Kidney (tissue), 22 donors: ENCODE measurements at places on chromosomes 16 and 17. TPM values are rescaled to one million over a fixed set of nuclear protein-coding genes. Genes with fewer than 3 reads are reported as not detected.

- H3K27ac ChIP-seq, result peak overlapping the region; percentile 88
- H3K4me1 ChIP-seq, result peaks cover 19% of the 10 kb centered on the region
- no peaks in the 10 kb centered on the region for H3K27me3 ChIP-seq
- DNase-seq, result no peak
- peaks cover 12% of the 10 kb centered on the region for H3K36me3 ChIP-seq
Observed at GRCh38 chr17:2083613-2084035, 28.7 kb downstream of the HIC1 start.

Gene TEKT1
- 0.06 TPM for total RNA-seq

GRCh38 chr17:44219616-44220212, at the start of gene UBTF:
Gene UBTF, minus strand, starts transcription at chr17:44219675. Its CDS starts 1,446 bp downstream, at chr17:44218229.
- no peaks in the 10 kb centered on the region for H3K27me3 ChIP-seq
- H3K4me3 ChIP-seq, result peak within 1 kb of the TSS; percentile 83
- peaks cover 22% of the 10 kb centered on the region for H3K36me3 ChIP-seq
- peak; percentile 82 for DNase-seq

- H3K36me3 ChIP-seq, result peaks cover 4% of the 10 kb centered on the region
- no peak overlapping the region for H3K4me3 ChIP-seq
- H3K4me1 ChIP-seq, result peaks cover 50% of the 10 kb centered on the region
- peak; percentile 48 for DNase-seq
- H3K27me3 ChIP-seq, result no peaks in the 10 kb centered on the region
Observed at GRCh38 chr16:2037115-2037514, 10.4 kb downstream of the NHERF2 start.

- H3K36me3 ChIP-seq, result no peaks in the 10 kb centered on the region
- no peak overlapping the region for H3K4me3 ChIP-seq
- H3K27ac ChIP-seq, result no peak overlapping the region
- no peak for DNase-seq
- H3K27me3 ChIP-seq, result no peaks in the 10 kb centered on the region
Observed at GRCh38 chr17:64001763-64002529, 3.8 kb downstream of the PRR29 start.

DNA sequence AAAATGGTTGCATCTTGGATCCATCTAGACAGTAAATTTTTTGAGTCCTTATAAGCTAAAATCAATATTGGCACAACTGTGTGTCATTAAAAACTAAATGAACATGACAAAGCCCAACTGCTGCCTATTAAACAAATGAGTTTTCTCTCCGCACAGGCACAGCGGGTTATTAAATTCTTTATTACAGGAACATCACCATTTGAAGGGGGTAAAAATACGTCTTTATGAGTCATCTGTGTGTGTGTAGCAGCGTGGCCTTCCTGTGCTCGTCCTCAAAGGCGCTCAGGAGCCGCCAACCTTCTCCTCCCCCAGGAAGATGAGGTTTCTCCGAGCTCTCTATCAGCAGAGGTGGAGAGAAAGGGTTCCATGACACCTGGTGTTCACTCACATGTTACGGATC, 62.6 kb upstream of the SDK2 start:
- no peak for DNase-seq
- no peak overlapping the region for H3K4me3 ChIP-seq
- H3K4me1 ChIP-seq, result no peaks in the 10 kb centered on the region
- H3K27me3 ChIP-seq, result no peaks in the 10 kb centered on the region
- no peaks in the 10 kb centered on the region for H3K36me3 ChIP-seq

GRCh38 chr16:48318630-48319029, 66.6 kb downstream of the SIAH1 start:
- H3K36me3 ChIP-seq, result no peaks in the 10 kb centered on the region
- no peaks in the 10 kb centered on the region for H3K4me1 ChIP-seq

Gene CYBA
- 395 TPM for total RNA-seq

Gene NTN1
- total RNA-seq, result 1.8 TPM

GRCh38 chr16:84155771-84156170, 10.7 kb downstream of the DNAAF1 start:
- no peaks in the 10 kb centered on the region for H3K4me1 ChIP-seq
- no peak overlapping the region for H3K4me3 ChIP-seq
- H3K27ac ChIP-seq, result no peak overlapping the region
- H3K27me3 ChIP-seq, result no peaks in the 10 kb centered on the region
- H3K36me3 ChIP-seq, result no peaks in the 10 kb centered on the region
- no peak for DNase-seq
